SJSA1 (cell line): ENCODE measurements at places on chromosomes 5 and 9.
A peak's percentile ranks its signal among the peaks of the same experiment; 100 is the strongest.

- DNase-seq: no peak
Observed at GRCh38 chr5:142722146-142722545, 36.3 kb upstream of the FGF1 start.

- no peak for DNase-seq
Observed at GRCh38 chr5:123129811-123130210, 40.8 kb downstream of the PRDM6 start.

GRCh38 chr9:4640027-4640426 is 22.1 kb upstream of the PLPP6 start:
- DNase-seq: no peak

DNA sequence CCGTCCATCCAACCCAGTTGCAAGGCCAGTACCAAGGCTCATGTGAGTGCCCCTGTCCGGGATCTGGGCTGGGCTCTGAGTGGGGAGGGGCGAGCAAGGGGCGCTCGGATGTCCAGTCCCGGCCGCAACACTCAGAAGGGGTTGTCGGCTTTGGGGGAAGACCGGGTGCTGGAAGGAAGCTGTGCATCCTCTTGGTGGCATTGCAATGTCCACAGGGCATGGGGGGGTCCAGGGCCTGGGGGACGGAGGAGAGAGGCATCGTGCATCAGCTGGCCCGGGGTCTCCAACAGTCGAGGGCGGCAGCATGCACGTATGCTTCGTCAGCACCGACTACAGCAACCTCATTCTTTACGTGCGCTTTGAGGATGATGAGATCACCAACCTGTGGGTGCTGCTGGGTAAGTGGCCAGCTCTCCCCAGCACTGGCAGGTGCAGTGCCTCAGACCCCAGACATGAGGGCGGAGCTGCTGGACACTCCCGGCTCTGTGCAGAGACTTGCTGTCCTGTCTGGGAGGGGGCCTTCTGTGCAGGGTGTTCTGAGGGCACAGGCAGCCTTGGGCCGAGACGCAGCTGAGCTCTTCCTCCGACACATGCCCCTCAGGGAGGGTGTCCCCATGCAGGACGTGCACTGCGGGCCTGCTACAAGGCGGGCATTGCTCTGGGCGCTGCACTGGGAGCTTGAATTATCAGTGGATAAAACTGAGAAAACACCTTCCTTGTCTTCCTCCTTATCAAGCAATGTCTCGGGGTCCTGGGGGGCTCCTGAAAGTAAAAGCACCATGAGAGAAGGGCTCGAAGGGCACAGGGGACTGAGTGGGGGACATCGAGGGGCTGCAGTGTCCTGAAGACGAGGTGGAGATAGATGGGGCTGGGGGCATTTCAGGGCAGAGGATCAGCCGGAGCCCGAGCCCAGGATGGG is 22.5 kb downstream of the GLT6D1 start:
- DNase-seq: no peak

DNA sequence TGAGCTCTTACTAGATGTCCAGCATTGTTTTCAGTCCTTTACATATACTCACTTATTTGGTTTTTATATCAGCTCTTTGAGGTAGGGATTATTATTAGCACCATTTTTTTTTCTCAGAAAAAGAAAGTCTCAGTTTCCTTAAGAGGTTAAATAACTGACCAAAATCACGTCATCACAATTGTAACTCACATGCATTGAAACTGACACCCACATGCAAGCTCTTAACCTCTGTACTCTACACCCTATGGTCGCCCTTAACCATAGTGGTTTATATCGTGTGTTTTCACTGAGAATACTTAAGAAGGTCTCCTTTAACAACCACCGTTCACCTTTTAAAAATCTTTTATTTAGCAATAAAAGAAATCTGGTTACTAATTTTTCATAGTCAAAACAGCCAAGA is 61.0 kb downstream of the PRDM6 start:
- no peak for DNase-seq

GRCh38 chr9:75051285-75051684 is 23.2 kb upstream of the CARNMT1 start:
- DNase-seq: no peak

GRCh38 chr5:51433052-51433710 is 49.9 kb downstream of the ISL1 start:
- no peak for DNase-seq

DNA sequence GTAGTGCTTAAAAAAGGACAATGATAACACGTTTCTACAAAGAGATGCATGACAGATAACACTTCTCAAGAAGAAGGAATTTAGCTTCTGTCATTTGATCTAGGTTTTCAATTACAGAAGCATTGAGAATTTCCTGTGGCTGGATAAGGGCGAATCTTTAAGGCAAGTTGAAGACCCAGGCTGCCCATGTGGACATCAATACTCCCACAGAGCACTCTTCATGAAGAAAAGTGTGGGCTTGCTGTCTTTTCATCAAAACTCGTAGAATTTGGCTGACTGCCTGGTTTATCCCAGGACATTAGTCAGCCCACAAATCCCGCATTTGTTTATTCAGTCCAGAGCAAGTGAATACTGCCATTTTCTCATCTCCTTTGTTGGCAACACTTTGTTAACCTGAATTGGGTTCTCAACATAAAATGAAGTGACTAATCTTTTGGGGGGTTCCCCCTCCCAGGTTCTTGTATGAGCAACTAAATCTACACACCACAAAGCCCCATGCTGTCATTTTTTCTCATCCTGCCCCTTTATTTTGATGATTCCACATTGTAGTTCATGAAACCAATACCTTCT is 43.4 kb upstream of the CDKN2B start:
- DNase-seq: peak; percentile 92

- DNase-seq: peak; percentile 37
Observed at GRCh38 chr9:134099123-134099761, 31.4 kb upstream of the BRD3 start.

- peak; percentile 63 for DNase-seq
Observed at GRCh38 chr5:147098233-147098790, 136.5 kb upstream of the STK32A start.

- no peak for DNase-seq
Observed at GRCh38 chr9:124014211-124014955, 2.8 kb downstream of the LHX2 start.

DNA sequence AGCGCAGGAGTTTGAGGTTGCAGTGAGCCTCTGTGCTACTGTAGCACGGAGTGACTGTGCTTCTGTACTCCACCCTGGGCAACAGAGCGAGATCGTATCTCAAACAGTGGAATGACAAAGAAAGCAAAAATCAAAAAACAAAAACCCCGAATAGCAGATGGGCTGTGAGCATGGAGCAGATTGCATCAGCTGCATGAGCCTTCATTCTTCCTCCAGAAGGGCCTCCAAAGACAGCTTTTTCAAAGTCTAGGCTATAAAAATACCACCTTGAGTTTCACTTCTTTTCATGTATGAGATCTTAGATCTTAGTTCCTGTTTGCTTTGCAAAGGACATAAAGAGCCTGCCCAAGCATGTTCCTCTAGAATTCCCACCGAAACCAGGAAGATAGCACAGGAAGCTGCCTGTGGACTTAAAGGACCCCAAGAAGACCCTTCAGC is 15.0 kb upstream of the HSPB3 start:
- DNase-seq: no peak

- DNase-seq: peak; percentile 39
Observed at GRCh38 chr5:37838933-37839341, 904 bp downstream of the GDNF start.

DNA sequence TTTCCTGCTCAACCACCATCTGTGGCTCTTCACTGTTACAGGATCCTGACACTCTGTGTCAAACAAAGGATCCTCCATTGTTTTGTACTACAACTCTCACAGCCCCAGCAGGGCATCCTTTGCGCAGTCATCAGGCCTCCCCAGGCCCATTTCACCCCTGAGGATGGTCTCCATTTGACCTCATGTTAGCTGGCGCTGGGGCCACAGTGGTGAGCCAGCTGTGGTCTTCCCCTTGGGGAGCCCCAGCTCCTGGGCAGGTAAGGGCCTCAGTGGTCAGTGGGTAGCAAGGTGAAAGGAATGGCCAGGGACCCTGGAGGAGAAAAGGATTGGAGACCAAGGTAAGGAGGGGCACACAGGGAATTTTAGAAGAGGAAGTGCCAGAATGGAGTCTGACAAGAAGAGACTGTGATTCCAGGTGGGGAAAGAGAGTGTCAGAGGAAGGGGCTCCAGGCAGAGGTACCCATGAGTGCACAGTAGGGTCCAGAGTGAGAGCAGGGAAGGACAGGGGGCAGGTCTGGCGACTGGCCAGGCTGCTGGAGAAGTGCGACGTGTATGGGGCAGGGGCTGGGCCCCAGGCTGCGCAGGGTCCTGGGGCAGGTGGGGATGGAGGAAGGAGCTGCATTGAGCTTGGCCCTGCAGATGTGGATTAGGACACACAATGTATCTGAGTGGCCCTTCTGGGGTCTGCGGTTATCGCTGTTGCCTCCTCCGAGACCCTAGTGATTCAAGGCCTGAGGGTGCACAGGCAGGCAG is 109.9 kb downstream of the PHF2 start:
- DNase-seq: no peak

DNA sequence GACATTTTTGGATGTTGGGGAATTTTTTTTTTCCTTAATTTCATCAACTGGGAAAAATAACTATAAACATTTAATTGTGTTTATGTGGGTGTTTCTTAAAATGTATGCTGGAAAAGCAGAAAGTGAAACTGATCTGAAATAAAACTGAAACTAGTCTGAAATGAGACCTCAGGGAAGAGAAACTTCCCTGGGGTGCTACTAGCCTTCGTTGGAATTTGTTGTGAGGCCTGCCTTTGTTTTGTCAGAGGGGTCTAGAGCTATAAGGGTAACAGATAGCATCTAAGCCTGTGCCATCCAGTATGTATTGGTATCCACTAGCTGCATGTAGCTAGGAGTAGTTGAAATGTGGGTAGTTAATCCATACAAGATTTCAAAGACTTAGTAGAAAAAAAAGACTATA is 10.4 kb downstream of the ZNF618 start:
- no peak for DNase-seq

- peak; percentile 79 for DNase-seq
Observed at GRCh38 chr5:115686051-115686737, 60.4 kb upstream of the TMED7 start.

GRCh38 chr5:115360046-115360685 is 63.7 kb upstream of the CCDC112 start:
- DNase-seq: no peak

DNA sequence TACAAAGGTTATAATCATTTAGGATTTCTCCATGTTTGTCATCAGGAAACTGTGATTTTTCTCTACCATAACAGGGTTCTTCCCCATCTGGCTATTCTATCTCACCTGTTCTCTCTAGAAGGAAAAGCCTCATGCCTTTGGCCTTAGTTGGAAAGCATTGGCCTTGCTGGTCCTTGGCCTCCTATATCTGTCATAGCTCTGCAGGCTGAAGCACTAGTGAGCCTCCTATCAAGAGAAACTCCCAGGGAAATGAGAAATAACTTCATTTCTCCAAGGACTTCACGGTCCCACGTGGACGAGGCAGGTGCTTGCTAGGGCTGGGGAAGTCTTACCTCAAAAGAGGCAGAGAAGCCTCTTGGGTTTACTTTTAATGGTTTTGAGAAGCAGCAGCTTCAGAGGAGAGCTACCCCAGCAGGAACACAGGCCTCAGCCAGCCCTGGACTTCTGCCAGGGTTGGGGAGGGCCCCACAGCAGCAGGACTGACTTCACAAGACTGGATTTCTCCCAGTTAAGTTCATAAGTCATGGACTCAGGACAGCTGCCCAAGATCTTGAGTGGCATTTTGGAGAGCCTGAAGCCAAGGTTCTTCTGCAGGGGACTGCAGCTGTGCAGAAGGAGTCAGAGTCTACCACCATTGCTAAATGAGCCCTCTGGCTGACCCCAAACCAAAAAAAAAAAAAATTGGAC is 15.8 kb upstream of the PSAT1 start:
- DNase-seq: no peak

GRCh38 chr9:115944166-115944948 is 209.2 kb upstream of the PAPPA start:
- DNase-seq: peak; percentile 91

DNA sequence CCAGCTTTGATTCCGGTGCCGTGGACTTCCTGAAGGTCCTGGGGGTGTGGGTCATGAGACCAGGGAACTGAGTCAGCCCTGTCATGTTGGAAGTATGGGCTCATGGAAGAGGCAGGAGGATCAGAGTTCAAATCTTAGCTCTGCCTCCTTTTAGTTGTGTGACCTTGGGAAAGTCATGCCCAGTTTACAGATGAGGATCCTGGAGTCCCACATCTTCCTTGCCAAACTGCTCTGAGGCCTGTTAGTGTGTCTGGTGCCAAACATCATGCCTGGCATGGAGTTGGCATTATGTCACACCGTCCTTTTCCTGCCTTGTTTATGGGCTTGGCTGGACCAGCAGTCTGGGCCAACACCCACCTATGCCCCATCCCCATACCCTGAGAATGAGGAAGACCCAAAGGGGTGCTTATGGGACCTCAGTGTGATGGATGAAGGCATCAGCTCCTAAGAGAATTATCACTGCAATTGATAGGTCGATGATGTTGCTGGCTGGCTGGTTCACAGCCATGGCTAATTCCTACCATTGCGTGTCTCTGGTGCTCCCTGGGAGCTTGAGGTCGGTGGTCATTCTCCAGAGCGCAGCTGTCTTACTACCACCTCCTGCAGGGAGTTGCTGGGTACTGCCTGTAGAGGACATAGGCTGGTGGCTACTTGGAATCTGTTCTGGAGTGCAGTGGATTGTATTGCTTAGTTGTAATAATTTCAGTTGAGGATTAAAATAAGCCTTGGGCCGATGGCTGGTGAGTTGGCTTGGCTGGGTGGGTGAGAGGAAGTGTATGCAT is 140.5 kb upstream of the PITX1 start:
- DNase-seq: peak; percentile 38

GRCh38 chr5:41057231-41057630 is 13.9 kb downstream of the MROH2B start:
- DNase-seq: no peak

DNA sequence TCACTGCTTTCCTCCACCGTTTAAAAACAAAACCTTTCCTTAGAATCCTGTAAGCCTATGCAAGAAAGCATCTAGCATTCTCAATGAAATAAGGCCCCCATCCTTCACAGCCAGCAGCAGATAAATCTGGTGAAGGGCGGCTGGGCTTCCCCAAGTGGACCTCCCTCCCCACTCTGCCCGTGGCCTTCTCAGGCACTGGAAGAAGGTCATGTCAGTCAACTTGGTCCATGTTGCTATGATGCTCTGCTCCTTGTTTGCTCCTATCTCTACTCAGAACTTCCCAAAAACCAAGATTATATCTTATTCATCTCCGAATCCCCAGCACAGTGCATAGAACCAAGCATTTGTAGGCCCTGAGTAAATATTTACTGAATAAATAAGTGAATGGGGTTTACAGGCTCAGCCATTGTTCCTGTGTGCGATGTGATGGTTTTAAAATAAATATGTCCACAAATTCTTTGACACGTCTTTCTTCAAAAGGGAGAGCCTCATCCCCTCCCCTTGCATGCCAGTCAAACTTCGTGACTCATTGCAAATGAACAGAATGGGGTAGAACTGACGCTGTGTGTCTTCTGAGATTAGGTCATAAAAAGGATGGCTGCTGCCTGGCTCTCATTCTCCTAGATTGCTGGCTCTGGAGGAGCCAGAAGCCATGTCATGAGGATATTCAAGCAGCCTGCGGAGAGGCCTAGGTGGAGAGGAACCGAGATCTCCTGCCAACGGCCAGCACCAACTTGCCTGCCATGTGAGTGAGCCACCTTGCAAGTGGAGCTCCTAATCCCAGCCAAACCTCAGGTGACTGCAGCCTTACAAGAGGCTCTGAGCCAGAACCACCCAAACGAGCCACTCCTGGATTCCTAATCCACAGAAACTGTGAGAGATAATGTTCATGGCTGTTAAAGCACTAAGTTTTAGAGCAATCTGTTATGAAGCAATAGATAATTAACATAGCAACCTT is 70.5 kb downstream of the MED27 start:
- DNase-seq: peak; percentile 66
